ENCODE measurements at places on chromosomes 4 and X.

- no peak for DNase-seq
These were observed 174.8 kb upstream of the KLF8 start for GRCh38 chrX:56057325-56057724.

- DNase-seq, result no peak
These were observed 119.5 kb downstream of the PJA1 start for GRCh38 chrX:69045616-69046345.

- DNase-seq, result peak; percentile 21
These were observed 688 bp downstream of the UFSP2 start for GRCh38 chr4:185424905-185425646.

- DNase-seq, result no peak
These were observed 26.8 kb upstream of the STPG2 start for GRCh38 chr4:98170035-98170434.

DNA sequence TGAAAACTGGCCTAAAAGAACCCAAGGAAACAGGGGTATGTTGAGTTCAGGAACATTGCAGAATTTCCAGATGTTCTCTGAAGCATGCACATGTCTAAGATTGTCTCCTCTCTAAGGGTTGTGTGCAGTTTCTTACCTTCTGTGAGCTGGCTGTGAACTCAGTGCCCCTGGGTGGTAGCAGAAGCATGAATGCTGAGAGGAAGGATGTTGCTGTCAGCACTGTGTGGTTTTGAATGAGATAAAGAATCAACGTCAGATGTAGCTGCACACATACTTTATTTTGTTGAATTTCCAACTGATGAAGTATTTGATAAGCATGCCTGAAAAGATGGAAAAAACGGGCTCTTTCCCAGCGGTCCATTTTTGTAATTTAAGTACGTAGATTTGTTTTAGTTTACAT is 23.8 kb upstream of the CD38 start:
- no peak for DNase-seq

DNA sequence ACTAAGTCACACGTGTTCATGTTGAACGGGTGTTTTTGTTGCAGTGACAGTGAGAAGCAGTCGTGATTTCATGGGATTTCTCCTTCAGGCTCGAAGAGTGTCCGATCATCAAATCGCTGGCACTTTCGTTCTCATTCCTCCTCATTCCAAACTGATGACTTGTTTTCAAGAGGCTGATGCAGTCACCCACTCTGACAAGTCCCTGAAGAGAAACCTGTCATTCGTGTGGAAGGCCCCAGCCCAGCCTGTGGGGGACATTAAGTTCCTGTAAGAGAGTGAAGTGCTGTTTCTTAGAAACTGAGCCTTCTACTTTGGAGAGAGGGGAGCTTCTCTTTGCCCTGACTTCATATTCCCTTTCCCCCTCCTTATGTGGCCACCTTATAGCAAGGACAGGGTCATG is 8.0 kb downstream of the REELD1 start:
- DNase-seq, result no peak

GRCh38 chr4:151117371-151117962 is 18.0 kb downstream of the RPS3A start:
- peak; percentile 45 for DNase-seq

DNA sequence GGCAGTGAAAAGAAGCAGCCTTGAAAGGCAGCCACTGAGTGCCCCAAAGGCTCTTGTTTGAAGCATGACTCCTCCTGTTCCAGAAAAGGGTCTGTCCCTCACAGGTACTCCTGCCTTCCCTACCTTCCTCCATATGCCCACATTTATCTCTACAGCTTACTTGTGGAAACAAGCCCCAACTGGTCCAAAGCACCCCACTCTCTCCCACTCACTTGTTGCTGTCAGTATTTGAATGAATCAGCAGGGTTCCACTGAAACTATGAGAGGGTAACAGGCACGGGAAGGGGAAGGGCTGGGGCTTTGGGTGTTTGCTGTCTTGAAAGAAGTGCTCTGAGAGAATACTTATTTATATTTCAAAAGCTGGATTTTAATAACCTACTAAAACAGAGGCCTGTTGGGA is 34.9 kb downstream of the GPR143 start:
- no peak for DNase-seq

- no peak for DNase-seq
These were observed 18.4 kb upstream of the PPP2R3B start for GRCh38 chrX:405149-405548.

DNA sequence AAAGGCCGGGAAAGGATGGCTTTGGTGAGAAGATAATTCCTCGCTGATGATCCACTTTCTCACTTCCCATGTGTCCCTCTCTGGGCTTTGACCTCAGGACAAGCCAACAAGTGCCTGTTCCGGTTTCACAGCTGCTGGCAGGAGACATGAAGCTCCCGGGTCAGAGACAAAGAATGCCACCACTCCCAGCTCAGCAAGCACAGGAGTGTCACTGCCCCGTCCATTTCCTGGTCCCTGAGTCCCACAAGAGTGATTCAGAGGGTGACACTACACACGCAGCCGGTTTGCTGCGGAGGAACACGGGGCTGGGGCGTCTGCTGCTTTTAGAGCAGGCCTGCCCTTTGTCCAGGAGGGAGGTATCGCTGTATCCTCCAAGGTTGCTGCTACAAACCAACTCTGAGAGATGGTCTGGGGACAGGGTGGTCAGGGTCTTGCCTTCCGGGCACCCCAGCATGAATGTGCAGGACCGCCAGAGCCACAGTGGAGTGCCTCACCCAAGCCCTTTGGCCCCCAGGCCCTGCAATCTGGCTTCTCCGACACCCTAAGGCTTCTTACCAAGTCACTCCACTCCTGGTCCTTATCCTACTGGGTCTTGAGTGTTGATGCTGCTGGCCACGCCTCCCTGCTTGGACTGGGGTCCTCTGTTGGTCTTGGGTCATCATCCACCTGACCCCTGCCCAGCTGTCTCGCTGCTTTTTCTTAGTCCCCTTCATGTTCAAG is 49.5 kb downstream of the CPZ start:
- DNase-seq, result no peak

DNA sequence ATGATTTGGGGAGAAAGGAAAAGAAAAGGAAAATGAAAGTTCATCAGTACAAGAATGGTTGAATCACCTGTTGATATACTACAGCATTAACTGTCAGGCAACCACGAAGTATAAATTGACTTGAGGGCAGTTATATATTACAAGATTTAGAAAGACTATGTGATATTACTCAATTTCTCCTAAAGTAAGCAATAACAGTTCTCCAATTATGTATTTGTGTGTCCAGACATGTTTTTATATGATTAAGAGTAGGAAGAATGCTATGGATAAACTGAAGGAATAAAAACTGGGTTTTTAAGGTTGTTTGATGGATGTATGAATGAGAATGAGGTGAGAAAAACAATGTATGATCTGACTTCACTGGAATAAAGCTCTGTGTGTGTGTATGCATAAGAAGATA is 2234.4 kb downstream of the ARAP2 start:
- no peak for DNase-seq

DNA sequence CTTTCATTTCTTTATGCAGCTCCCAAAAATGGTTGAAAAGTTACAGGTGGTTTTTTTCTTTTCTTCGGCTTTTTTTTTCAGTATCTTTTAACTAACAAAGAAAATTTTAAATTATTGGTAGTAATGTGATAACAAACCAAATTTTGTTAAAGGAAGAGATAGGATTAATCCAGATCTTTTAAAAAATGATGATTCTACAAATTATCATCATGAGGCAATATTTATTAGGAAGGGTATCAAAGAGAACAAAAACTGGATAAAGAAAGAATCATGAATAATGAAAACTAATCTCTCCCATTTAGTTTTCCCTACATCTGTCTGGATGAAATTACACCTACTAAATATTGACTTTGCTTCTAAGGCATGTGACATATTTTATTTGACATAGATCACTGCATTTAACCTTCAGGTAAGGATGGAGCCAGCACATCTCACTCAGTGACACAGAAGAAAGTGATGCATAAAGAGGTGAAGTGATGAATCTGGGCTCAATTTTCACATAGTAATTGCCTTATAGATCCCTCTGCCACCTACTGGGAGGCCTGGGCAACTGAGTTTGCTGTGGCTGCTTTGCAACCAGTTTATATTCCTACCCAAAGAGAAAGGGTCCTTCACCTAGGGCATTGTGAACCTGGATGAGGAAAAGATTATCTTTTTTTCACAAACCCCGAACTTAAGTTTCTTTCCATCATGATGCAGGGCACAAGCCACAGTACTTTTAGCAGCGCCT is 155.6 kb downstream of the HNRNPD start:
- DNase-seq, result peak; percentile 7

- DNase-seq, result no peak
These were observed 133.9 kb upstream of the CXorf66 start for GRCh38 chrX:140099221-140099620.

- DNase-seq, result no peak
These were observed 43.2 kb upstream of the NKX1-1 start for GRCh38 chr4:1449475-1449832.

DNA sequence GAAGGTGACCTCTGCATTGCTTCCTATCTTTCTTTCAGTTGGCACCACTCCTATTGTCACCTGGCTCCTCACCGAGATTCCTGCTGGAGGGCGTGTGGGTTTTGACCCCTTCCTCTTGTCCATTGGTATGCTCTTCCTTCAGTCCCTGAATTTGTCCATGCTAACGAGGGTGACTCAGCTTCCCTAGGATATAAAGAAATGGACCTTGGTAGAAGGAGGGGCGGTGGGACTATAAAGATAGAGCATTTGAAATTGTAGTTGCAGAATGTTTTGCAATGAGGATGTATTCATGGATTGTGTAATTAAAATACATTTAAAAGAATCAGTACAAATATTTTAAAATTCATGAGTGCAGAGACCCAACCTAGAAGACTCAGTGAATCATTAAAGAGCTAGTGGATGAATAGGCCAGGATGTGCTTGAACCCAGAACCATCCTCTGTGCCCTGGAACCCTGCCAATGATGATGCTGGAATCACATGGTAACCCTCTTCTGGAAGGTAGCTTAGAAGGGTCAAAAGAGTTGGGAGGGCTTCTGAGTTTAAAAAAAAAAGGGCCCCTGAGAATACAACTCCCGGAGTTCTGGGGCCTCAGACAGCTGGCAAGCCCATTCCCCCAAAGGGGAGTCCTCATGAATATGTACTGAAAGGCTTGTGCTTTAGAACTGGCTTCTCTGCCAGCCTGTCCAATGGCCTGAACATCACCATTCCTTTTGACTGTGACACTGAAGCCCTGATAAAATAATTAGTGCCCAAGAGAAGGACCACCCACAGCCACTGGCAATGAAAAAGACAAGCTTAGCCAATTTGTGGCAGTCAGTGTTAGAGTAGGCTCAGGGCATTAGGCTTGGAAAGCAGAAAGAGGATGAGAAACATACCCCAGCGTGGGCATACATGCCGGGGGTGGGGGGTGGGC is 8.0 kb downstream of the XPNPEP2 start:
- DNase-seq, result no peak

GRCh38 chr4:173301518-173302201 is 32.5 kb downstream of the HMGB2 start:
- DNase-seq, result no peak

GRCh38 chr4:145545538-145546174 is 64.0 kb downstream of the SMAD1 start:
- no peak for DNase-seq

GRCh38 chrX:12089740-12090139 is 48.5 kb upstream of the FRMPD4 start:
- no peak for DNase-seq

GRCh38 chr4:3687538-3687937 is 78.6 kb upstream of the ADRA2C start:
- DNase-seq, result no peak

DNA sequence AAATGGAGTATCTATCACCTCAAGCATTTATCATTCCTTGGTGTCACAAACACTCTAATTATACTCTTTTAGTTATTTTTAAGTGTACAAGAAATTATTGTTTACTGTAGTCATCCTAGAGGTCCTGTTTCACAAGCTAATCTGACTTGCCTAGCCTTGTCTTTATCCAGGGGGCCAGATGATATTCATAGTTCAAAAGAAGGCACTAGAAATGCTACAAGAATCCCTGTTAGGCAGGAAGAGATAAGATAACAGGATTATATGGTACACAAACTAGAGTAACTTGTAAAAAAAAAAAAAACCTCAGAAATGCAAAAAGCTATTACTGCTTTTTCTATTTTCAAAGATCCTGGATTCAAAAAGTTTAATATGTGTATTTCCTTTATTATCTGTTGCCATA is 95.8 kb downstream of the MBNL3 start:
- no peak for DNase-seq

- no peak for DNase-seq
These were observed 541.9 kb upstream of the BOD1L1 start for GRCh38 chr4:14169460-14169859.

DNA sequence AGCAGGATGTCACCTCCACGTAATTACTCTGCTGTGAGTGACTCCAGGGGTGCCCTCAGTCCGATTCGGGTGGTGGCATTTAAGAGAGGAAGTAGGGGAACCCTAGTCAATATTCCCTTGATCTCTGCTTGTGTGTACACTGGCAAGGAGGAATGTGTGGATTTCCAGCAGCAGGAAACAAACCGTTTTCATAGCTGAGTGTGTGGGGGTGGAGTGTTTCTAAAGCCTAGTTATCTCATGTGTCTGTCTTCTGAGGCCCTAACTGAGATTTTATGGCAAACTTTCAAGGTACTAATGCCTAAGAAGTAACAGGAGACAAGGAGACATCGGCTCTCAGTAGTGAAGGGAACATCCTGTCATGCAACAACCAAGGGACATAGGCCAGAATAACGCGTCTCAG is 6.6 kb upstream of the CLDN24 start:
- DNase-seq, result no peak

DNA sequence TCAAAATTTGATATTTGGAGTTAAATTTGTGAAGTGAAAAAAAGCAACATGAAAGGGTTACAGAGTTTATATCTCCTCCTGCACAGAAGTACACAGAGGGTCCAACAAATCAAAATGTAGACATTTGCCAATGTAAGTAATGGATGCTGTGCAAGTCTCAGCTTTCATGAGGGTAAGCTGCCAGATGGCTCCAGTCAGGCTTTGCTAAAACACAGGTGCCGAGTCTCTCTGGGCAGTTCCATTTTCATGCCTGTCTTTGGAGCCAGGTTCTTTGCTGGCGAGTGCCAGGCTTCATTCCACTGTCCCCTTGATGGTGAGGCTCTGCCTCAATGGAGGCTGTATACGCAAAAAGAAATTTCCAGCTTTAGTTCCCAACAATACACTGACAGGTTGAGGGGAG is 27.9 kb downstream of the SLC4A4 start:
- DNase-seq, result no peak

- no peak for DNase-seq
These were observed 119.5 kb upstream of the AFF2 start for GRCh38 chrX:148380650-148381561.

- no peak for DNase-seq
These were observed 46.5 kb downstream of the RFC1 start for GRCh38 chr4:39319676-39320075.

DNA sequence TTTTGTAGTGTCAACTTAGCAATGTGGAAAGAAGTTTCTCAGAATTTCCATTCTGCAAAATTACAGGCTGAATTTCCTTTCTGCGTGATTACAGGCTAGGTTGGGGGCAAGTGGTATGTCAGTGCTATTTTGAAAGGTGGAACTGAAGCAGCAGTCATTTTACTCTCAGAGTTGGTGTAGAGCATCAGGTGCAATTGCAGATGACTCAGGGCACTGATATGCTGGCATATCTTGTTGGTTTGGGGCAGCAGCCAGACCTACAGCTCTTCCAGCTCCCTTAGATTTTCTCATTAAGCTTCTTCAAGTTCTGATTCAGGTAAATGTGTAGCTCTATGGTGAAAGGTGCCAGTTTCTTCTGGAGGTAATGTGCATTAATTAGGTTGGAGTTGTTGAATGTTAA is 930.7 kb upstream of the PCDH10 start:
- no peak for DNase-seq

Data from NCI-H146 (cell line).